CD8-positive, alpha-beta memory T cell (primary cell): ENCODE measurements at places on chromosomes 2 and 18. TPM values are rescaled to one million over a fixed set of nuclear protein-coding genes. Genes with fewer than 3 reads are reported as not detected.

DNA sequence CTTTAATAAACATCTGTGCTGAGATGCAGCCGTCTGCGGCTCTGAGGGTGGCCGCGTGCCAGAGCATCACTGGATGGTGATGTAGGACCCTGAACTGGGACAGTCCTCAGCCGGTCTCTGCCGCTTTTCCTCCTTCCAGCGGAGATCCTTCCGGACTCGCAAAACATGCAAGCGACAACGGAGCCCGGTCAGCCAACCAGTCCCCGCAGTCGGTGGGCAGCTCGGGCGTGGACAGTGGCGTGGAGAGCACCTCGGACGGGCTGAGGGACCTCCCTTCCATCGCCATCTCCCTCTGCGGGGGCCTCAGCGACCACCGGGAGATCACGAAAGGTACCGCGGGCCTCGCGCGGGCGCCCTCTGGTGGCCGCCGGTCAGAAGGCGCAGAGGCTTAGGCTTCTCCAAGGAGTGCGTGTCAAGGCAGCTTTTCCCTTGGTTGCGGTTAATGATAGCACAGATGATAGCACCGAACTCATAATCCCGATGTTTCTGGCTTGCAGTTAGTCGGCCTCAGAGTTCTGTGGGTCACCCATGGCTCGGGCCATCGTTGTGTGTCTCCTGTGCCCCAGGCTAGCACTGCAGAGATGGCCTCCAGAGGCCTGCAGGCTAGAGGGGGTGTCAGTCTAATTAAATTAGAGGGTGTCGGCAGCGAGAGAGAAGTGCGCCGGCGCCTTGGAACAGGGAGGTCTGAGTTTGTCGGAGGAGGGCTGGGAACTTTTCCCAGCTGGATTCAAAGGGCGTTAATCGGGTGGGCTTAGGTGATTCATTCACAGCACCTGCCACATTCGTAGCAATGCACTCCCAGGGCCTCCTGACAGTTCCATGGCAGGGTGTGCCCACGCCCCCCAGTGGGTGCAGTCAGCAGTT, 38.5 kb downstream of the LPIN1 start:
- H3K36me3 ChIP-seq, result peaks cover 78% of the 10 kb centered on the region
- no peaks in the 10 kb centered on the region for H3K27me3 ChIP-seq
- no peak overlapping the region for H3K4me3 ChIP-seq
- DNase-seq, result peak; percentile 13

- H3K27me3 ChIP-seq, result no peaks in the 10 kb centered on the region
- no peak for DNase-seq
- no peak overlapping the region for H3K27ac ChIP-seq
These were observed 201.7 kb upstream of the CWC22 start for GRCh38 chr2:180208841-180209240.

DNA sequence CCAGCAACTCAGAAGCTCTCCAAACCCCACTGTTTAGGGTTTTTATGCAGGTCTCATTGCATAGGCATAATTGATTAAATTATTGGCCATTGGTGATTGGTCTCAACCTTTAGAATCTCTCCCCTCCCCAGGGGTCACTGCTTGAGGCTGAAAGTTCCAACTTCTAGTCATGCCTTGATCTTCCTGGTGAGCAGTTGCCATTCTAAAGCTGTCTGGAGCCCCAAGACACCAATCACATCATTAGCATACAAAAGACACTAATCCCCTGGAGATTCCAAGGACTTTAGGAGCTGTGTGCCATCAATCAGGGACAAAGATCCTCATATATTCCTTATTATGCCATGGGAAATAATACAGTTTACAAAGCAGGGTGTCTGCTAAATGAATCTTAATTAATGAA, 863.4 kb upstream of the KLHL29 start:
- no peaks in the 10 kb centered on the region for H3K4me1 ChIP-seq
- H3K27me3 ChIP-seq, result no peaks in the 10 kb centered on the region
- no peaks in the 10 kb centered on the region for H3K36me3 ChIP-seq
- DNase-seq, result no peak
- H3K27ac ChIP-seq, result no peak overlapping the region

- no peak for DNase-seq
- no peaks in the 10 kb centered on the region for H3K4me1 ChIP-seq
- H3K27me3 ChIP-seq, result no peaks in the 10 kb centered on the region
- H3K4me3 ChIP-seq, result no peak overlapping the region
These were observed 81.0 kb upstream of the ZNF236 start for GRCh38 chr18:76741346-76741745.

DNA sequence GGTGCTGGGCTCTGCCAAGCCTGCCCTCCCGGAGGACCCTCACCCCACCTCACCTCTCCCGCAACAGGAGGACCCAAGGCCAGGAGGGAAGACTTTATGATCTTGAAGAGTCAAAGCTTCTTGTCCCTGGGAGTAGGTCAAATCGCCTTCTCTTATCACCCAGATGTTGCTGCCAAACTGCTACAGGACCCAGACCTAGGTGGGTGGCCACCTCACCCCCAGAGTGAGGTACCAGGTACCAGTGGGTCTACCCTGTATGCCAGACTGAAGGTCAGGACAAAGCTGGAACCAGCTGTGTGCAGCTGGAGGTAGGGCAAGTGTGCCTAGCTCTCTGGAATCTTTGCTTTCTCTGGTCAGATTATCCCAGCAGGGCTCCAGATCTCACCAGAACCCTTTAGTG, 197.2 kb downstream of the ZFP36L2 start:
- no peaks in the 10 kb centered on the region for H3K27me3 ChIP-seq
- H3K27ac ChIP-seq, result no peak overlapping the region
- H3K36me3 ChIP-seq, result no peaks in the 10 kb centered on the region
- no peak for DNase-seq

DNA sequence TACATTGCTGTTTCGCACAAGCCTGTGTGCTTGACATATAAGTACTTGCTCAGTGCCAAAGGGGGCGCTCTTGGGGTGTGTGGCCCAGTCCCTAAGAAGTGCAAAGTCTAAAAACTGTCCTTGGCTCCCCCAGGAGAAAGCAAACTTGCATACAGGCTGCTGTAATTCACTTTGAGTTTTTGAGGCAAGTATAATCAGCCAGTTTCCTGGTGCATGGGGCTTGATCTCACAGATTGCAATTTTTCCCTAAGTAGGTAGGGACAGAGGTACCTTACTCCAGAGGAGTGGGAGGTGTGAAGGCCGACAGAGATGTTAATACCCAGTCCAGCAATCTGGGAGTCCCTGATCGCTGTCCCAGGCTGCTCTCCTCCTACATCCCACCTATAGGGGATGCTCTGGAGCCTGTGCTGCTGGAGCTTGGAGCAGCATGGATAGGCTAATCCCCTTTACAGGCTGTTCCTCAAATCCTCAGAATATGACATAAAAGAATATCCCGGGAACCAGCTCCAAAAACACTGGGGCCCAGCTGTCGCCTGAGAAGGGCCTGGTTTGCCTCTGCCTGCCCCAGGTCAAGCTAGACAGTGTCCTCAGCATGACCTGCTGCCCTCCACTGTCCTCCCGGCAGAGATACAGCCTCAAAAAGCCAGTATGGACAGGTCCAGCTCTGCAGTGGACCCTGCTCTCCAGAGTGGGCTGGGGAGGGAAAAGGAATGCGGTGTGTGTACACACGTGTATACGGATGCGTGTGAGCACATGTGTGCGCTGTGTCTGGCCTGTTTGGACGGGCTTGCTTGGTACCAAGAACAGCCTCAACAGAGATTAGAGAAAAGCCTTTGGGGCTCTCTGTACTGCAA, 136.5 kb upstream of the HAAO start:
- no peak overlapping the region for H3K4me3 ChIP-seq
- DNase-seq, result no peak
- H3K27me3 ChIP-seq, result no peaks in the 10 kb centered on the region
- no peaks in the 10 kb centered on the region for H3K4me1 ChIP-seq
- peak overlapping the region; percentile 33 for H3K27ac ChIP-seq

Gene GTF3C2
- total RNA-seq, result 81.7 TPM

- H3K4me3 ChIP-seq, result no peak overlapping the region
- H3K27ac ChIP-seq, result no peak overlapping the region
- DNase-seq, result no peak
- H3K27me3 ChIP-seq, result no peaks in the 10 kb centered on the region
- no peaks in the 10 kb centered on the region for H3K4me1 ChIP-seq
These were observed 379.1 kb upstream of the ATP5MC3 start for GRCh38 chr2:175560521-175561169.

Gene CFC1
- not detected for total RNA-seq

GRCh38 chr2:231604101-231604684, 11.5 kb downstream of the TEX44 start:
- H3K4me1 ChIP-seq, result peaks cover 8% of the 10 kb centered on the region
- no peaks in the 10 kb centered on the region for H3K27me3 ChIP-seq
- peak overlapping the region; percentile 87 for H3K27ac ChIP-seq
- H3K36me3 ChIP-seq, result no peaks in the 10 kb centered on the region
- no peak for DNase-seq

Gene ARHGAP28
- not detected for total RNA-seq

Gene KCNS3
- total RNA-seq, result not detected
